ENCODE measurements at places on chromosomes 6 and 20.

- DNase-seq, result no peak
Measured at GRCh38 chr6:14772188-14772587, 473.7 kb upstream of the JARID2 start.

GRCh38 chr20:58715391-58715800 lies 22.8 kb downstream of the NPEPL1 start:
- DNase-seq, result no peak

- DNase-seq, result no peak
Measured at GRCh38 chr6:166167801-166168615, at the start of gene TBXT. Gene TBXT (minus strand): TSS chr6:166167851. CDS start chr6:166167591, 260 bp downstream.

GRCh38 chr6:5763407-5763806 lies 243.3 kb downstream of the NRN1 start:
- peak; percentile 16 for DNase-seq

DNA sequence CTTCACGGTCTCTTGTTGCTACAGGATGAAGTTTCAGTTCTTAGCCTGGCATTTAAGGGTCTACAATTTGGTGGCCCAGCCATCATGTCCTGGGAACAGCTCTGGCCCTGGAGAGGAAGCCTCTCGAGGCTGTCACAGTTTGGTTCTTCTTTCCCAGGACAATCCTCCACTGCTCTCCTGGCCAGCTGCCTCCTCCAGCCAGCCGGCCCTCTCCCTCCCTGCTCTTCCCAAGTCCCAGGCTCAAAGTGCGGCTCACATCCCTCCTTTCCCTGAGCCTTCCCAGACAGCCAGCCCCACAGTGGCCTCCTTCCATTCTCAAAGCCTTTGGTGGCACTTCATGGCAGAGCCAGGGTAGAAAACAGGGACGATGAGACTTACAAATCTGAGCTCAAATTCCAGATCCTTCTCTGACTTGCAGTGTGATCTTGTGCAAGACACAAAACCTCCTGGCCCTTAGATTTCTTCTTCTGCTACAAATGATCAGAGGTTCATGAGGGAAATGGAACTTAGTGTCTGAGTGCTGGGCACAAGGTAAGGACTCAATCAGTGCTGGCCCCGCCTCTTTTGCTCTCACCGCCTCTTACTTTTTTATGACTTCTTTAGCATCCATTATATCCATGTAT lies 223.8 kb upstream of the ECI2 start:
- DNase-seq, result no peak

GRCh38 chr6:168890306-168890980 lies 363.2 kb downstream of the THBS2 start:
- no peak for DNase-seq

- DNase-seq, result no peak
Measured at GRCh38 chr20:59512651-59513050, 91.7 kb upstream of the PHACTR3 start.

GRCh38 chr6:111730864-111731263 lies 125.2 kb upstream of the TRAF3IP2 start:
- no peak for DNase-seq

- no peak for DNase-seq
Measured at GRCh38 chr20:14410869-14411555, 73.6 kb upstream of the FLRT3 start.

DNA sequence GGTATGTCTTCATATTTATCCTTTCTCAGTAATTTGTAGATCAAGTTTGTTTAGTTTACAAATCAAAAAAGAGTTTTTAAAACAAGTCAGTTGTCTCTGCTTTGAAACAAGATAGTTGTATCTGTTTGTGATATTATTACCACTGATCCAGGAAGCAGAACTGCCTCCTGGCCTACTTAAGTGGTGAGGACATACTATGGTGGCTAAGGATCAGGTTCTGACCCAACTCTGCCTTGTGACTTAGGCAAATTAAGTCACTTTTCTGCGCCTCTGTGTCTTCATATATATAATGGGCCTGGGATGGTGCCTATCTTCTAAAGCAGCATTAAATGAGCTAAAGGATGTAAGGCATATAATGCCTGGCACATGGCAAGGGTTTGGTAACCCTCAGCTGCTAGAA lies 8.7 kb downstream of the ANKS1A start:
- no peak for DNase-seq

DNA sequence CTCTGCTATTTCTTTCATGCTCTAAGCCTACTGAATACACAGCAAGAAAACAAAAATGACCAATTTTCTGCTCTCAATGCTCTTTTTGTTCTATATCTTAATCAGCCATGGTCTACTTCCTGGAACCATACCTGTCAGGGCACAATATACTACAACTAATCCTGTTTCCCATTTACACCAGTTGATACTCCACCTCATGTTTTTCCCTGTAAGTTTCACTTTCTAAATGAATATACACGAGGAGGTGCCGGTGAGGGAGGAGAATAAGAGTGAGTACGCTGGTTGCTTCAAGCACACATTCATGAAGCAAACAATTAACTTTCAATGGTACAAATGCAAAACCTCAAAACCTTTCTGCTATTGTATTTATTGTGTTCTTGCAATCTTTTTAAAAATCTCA lies 443.1 kb upstream of the ID4 start:
- no peak for DNase-seq

DNA sequence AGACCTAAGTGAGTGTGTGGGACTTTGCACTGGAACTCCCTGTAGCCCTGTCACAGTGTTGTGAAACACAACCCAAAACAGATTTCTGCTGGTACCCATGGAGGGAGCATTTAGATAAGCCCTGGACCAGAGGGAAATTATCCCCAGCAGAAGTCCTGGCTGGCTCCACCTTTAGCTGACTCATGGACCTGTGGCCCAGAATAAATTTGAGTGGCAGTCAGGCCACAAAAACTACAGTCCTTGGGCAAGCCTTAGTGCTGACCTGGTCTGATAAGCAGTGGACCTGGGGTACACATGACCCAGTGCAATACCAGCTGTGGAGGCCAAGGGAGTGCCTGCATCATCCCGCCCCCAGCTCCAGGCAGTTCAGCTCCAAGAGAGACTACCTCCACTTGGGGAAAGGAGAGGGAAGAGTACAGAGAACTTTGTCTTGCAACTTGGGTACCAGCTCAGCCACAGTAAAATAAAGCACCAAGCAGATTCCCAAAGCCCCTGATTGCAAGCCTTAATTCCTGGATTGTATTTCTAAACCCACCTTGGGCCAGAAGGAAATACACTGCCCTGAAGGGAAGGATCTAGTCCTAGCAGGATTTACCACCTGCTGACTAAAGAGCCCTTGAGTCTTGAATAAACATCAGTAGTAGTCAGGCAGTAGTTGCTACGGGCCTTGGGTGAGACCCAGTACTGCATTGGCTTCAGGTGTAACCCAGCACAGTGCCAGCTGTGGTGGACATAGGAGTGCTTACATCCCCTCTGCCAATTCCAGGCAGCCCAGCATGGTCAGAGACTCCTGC lies 140.4 kb upstream of the COL21A1 start:
- no peak for DNase-seq

DNA sequence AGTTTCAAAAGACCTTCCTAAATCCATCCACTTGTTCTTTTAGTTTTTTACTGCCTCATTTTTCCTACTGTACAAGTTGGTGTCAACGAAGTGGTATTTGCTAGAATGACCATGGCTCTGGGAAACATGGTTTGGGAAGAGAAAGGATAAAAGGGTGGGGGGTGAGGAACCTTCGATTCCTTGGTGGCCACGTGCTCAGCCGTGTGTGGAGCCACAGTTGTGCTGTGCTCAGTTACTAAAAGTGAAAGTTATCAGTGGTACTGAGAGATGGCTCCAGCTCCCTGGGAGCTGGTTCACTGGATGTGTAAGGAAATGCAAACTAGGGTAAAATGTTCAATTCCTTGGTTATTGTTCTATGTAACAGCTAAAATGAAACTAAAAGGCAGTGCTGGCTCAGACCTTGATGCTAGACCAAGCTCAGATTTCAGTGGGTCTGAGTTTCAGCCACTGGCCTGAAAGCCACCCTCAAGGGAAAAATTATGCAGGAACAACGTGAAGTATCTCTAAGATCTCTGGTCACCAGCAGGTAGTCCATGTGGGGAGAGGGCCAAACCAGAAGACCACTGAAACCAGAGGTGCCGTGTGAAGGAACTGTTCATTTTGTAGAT lies 7.4 kb upstream of the SLC22A2 start:
- no peak for DNase-seq

GRCh38 chr20:23407781-23408464 lies 13.4 kb downstream of the NAPB start:
- no peak for DNase-seq

- DNase-seq, result peak; percentile 33
Measured at GRCh38 chr6:75424618-75425548, 68.7 kb downstream of the FILIP1 start.

- DNase-seq, result no peak
Measured at GRCh38 chr6:39593646-39594045, 131.6 kb downstream of the KIF6 start.

DNA sequence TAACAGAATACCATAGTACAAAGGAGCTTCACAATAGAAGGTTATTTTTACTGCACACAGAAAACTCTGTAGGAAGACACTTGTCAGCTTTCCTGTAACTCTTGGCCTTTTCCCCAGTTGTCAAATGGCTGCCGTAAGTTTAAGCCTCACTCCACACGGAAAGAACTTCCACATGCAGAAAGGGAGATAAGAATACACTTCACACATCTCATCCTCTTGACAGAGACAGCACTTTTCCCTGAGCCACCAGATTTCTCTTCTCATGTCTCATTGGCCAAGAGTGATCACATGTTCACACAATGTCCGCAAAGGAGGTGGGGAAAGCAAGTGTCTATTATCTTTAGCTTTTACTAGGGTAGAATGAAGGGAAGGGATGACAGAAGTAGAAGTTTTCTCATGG lies 540.7 kb downstream of the HAO1 start:
- DNase-seq, result peak; percentile 18

GRCh38 chr6:132256457-132256856 lies 144.8 kb downstream of the MOXD1 start:
- DNase-seq, result no peak

DNA sequence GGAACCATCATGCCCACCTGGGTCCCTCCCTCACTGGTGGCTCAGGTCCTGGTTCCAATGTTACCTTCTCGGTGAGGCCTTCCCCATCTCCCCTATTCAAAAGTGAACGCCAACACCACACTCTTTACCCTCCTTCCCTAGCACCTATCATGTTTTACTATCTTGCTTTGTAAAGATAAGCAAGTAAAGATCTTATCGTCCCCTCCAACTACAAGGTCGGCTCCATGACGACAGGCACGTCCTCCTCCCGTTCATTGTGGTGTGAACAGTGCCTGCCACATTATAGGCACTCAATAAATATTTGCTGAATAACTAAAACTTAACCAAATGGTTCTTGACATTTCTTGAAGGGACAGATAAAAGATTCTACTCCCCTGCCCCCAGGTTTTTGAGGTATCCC lies 147.1 kb downstream of the PREX1 start:
- DNase-seq, result no peak

- DNase-seq, result no peak
Measured at GRCh38 chr6:150142670-150143515, at the start of gene PPP1R14C. Gene PPP1R14C (plus strand): TSS chr6:150143044. CDS start chr6:150143193, 149 bp downstream.

- DNase-seq, result no peak
Measured at GRCh38 chr6:132868057-132868456, 53.7 kb downstream of the RPS12 start.

GRCh38 chr6:11775791-11776409 lies 2.7 kb downstream of the ADTRP start:
- DNase-seq, result no peak

DNA sequence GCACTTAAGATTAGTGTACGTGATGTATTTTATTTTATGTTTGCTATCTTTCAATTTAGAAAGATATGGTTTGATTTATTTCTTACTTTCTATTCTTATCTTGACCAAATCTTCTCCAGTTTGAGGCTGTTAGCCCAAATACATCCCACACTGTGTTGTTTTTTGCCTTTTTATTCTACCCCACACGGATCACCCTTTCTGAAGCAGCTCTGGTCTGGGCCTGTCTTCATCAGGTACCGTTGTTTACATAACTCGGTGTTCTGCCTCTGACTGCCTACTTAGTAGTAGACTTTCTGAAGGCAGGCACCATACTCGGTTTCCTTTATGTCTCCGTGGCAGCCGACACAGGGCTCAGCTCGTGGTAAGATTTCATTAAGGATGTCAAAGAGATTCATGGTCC lies 95.0 kb downstream of the PHACTR1 start:
- no peak for DNase-seq

GRCh38 chr6:5674721-5675120 lies 332.0 kb downstream of the NRN1 start:
- no peak for DNase-seq

- DNase-seq, result peak; percentile 39
Measured at GRCh38 chr6:105136431-105137350, 43.1 kb downstream of the POPDC3 start.

GRCh38 chr6:79812195-79812594 lies 135.2 kb downstream of the ELOVL4 start:
- DNase-seq, result no peak

DNA sequence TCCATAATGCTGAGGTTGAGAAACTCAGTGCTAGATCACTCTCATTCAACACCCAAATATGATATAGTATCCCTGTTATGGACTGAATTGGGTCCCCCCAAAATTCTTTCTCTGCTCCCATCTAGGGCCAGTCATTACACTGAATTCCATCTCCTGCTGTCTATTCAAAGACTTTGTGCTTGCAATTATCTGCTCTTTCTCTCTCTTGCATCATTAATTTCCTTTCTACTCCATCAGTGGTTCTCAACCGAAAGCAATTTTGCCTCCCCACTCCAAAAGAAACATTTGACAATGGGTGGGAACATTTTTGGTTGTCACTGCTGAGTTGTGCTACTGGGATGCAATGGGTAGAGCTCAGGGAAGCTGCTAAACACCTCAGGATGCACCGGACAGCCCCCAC lies 271.5 kb upstream of the CDYL start:
- no peak for DNase-seq

GRCh38 chr20:258963-259362 lies 1.4 kb downstream of the DEFB132 start:
- no peak for DNase-seq

- peak; percentile 82 for DNase-seq
Measured at GRCh38 chr20:57395111-57395966, 4.1 kb downstream of the RBM38 start.

DNA sequence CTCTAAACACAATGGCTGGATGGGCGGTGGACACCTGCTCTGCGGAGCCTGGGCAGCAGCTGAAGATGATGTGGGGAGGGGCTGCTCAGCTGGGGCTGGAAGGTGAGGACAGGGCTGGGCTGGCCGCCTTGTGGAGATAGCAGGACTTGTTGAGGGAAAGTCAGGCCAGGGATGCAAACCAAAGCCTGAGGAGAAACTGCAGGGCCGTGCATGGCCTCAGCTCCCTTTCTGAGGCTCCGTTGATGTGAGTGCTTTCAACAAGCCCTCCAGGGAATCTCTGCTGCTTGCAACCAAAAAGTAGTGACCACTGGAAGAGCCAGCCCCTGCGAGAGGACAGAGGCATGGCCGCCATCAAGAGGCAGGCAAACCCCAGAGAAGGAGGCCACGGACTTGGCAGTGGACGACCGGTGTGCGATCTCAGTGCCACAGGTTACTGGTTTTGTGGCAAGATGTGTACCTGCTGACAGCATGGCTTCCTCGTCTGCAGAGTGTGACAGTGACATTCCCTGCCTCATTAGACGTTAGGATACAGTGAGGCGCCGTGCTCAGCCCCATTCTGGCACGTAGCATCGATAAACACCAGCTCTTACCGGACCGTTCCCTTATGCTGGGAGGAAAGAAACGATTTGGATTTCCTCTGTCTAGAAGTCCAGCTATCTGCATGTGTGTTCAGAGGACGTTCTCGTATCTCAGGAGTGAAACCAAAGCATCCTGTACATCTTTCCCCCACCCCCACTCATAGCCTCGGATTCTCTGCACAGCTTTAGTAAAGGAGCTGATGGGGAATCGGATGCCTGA lies 37.9 kb downstream of the ERMARD start:
- DNase-seq, result no peak

Measured in kidney capillary endothelial cell (primary cell).